HCT116 (cell line): ENCODE measurements at places on chromosomes 3 and 15. TPM values are rescaled to one million over a fixed set of nuclear protein-coding genes. Genes with fewer than 3 reads are reported as not detected.

The NECTIN3 gene
- 93.6 TPM for total RNA-seq

The TF gene
- 10.4 TPM for total RNA-seq

The RPS27L gene
- total RNA-seq, result 139 TPM

The HDAC11 gene
- 16.1 TPM for total RNA-seq

The THUMPD3 gene
- total RNA-seq, result 79.5 TPM

The KIF23 gene
- total RNA-seq, result 83.7 TPM

The LTF gene
- total RNA-seq, result not detected

The PAK6 gene
- 19.9 TPM for total RNA-seq

The RNF13 gene
- 39.9 TPM for total RNA-seq

The MYO5C gene
- 34.0 TPM for total RNA-seq

The IL16 gene
- total RNA-seq, result 0.81 TPM

The CCRL2 gene
- not detected for total RNA-seq

The LCMT2 gene
- total RNA-seq, result 4.7 TPM

The ADCY5 gene
- 0.49 TPM for total RNA-seq

The IL1RAP gene
- total RNA-seq, result 5.8 TPM

The DNAH12 gene
- total RNA-seq, result not detected
